Activated naive CD4-positive, alpha-beta T cell treated with Interleukin-2 at 50 U/mL for 16 hours (primary cell): ENCODE measurements at places on chromosomes 5 and 9.

DNA sequence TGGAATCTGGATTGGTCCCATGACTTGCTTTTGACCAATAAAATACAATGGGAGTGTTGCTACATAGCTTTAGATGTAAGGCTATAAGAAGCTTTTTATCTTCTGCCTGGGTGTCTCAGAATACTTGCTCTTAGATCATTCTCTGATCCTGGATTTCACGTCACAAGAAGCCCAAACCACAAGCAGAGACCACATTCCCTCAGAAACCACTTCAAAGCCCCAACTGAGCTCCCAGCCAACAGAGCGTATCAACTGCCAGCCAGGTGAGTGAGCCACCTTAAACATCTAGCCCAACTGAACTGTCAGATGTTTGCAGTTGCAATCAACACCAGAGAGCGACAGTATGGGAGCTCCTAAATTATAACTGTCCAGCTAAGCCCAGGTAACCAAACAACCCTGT lies 687.1 kb downstream of the TLE1 start:
- no peak for DNase-seq

GRCh38 chr9:92882276-92882675 lies 4.4 kb upstream of the ZNF484 start:
- DNase-seq, result no peak

- DNase-seq, result peak; percentile 90
Measured at GRCh38 chr5:58460002-58460731, at the start of gene PLK2. TSS of gene PLK2 (minus strand) at chr5:58460086. CDS start at chr5:58459959, 127 bp downstream.

DNA sequence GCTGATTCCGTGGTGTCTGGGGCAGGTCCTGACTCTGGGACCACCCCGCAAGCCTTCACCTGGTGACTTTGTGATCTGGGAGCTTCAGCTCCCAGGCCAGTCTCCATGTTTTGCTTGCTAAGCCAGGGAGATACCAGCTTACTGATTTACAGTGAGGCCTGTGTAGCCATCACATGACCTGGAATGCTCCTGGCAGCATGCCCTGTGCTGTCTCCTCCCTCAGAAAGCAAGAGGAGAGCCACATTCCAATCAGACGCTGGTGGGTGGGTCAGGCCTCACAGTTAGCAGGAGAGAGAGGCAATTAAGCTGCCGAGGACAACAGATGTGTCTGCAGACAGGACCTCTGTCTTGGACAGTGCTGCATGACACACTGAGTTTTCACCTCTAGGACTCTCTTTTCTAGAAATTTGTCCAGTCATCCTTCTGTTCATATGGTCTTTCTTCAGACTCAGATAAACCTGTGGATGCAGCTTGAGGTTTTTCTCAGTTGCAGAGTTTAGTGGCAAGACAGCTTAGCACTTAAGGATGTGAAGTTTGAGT lies 24.4 kb upstream of the GRPEL2 start:
- no peak for DNase-seq

DNA sequence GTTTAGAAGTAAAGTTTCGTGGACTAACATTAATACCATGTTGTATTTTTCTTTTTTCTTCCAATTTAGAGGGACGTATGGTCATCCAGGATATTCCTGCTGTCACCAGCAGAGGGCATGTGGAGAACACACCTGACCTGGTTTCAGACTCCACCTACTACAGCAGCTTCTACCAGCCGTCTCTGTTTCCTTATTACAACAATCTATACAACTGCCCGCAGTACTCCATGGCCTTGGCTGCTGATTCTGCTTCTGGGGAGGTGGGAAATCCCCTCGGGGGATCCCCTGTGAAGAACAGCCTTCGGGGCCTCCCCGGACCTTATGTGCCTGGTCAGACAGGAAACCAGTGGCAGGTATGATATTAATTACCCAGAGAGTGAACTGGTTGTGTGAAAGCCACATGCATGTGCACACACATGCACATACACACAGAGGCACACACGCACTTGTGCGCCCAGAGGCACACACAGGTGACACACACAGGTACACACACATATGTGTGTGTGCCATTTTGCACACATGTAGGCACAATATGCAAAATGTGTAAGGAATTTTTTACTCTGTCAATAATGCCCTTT lies 52.4 kb downstream of the DMRT1 start:
- peak; percentile 58 for DNase-seq

DNA sequence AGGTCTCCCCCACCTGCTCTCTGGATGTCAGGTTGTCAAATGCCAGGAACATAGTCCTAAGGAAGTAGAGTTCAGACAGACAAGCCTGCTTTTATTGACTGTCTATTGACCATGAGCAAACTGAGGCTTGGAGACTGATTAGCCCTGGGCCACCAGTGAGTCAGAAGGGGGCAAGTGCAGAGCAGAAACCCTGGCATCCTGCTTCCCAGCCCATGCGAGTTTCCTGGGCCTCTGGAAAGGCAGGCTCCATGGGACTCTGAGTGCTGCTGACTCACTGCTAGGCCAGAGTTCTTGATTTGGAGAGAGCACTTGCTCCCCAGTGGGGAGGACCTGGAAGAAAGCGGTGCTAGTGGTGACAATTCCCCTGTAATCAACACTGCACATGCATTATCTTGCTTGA lies 2.8 kb upstream of the HBEGF start:
- DNase-seq, result no peak

DNA sequence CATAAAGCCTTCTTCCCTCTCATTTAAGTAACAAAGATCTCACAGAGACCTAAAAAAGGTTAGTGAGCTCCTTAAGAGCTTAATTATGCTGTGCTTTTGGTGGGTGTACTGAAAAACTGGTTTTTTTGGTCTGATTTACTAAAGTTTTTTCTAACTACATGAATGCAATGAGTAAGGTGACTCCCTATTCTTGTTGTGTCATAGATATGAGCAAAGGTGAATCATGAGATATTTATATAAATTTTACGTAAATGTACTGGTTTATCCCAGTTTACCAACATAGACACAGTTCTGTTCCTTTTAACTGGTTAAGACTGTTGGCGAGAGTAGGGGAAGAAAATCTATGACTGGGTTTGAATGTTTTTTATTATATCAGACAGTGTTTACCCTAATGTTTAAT lies 250.5 kb downstream of the NR2F1-AS1 start:
- DNase-seq, result no peak
